Kidney epithelial cell (primary cell): ENCODE measurements at places on chromosomes 2 and 18. TPM values are rescaled to one million over a fixed set of nuclear protein-coding genes. Genes with fewer than 3 reads are reported as not detected.

Gene SP110
- total RNA-seq, result 14.8 and 21.2 TPM in 2 replicates

Gene KATNAL2
- total RNA-seq, result 0.88 and 1.4 TPM in 2 replicates

Gene PLEKHH2
- total RNA-seq, result 2.1 and 2.3 TPM in 2 replicates

Gene RAB17
- total RNA-seq, result 10.7 and 12.1 TPM in 2 replicates

Gene KCNG3
- total RNA-seq, result 0.55 and 0.79 TPM in 2 replicates

Gene ARHGAP28
- 4.6 and 6.0 TPM in 2 replicates for total RNA-seq

Gene UGT1A5
- not detected in 2 replicates for total RNA-seq

Gene SNTG2
- total RNA-seq, result 0.38 and 0.68 TPM in 2 replicates

Gene RPRM
- 1.0 and 2.1 TPM in 2 replicates for total RNA-seq

Gene CCNT2
- total RNA-seq, result 16.8 and 19.2 TPM in 2 replicates

DNA sequence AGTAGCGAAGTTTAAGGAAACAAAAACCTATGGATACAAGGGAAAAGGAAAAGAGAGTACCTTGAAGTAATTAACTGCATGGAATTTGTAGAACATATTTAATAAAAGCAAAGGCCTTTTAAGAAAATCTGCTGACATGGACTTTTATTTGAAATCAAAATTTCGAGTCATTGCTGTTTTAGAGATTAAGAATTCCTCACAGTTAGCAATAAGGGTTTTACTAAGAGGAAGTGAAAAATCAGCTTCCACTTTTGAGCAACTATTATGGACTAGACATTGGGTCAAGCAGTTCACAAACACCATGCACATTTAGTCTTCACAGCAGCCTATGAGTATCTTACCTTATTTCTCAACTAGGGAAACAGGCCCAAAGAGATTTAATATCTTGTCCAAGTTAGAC is 876.3 kb downstream of the BCL11A start:
- no peak for DNase-seq

- DNase-seq, result no peak
These were observed 79.8 kb upstream of the SESTD1 start for GRCh38 chr2:179344280-179344964.

GRCh38 chr18:46393230-46393629 is 263.8 kb downstream of the LOXHD1 start:
- no peak for DNase-seq

GRCh38 chr2:239596253-239596652 is 195.4 kb upstream of the HDAC4 start:
- no peak for DNase-seq

- DNase-seq, result no peak
These were observed 30.1 kb upstream of the GALNT14 start for GRCh38 chr2:31168291-31168690.

DNA sequence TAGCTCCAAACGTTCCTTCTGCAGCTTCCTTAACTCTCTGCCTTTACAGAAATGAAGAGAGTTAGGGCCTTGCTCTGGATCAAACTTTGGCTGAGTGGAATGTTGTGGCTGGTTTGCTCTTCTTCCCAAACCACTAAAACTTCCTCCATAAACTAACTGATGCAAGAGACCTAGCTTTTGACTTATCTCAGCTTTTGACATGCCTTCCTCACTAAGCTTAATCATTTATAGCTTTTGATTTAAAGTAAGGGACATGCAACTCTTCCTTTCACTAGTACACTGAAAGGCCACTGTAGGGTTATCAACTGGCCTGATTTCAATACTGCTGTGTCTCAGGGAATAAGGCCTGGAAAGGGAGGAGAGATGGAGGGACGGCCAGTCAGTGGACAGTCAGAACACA is 8.3 kb downstream of the PXDN start:
- DNase-seq, result no peak
